ENCODE measurements at places on chromosomes 16 and 17. TPM values are rescaled to one million over a fixed set of nuclear protein-coding genes. Genes with fewer than 3 reads are reported as not detected.

AANAT gene
- total RNA-seq = not detected

DNA sequence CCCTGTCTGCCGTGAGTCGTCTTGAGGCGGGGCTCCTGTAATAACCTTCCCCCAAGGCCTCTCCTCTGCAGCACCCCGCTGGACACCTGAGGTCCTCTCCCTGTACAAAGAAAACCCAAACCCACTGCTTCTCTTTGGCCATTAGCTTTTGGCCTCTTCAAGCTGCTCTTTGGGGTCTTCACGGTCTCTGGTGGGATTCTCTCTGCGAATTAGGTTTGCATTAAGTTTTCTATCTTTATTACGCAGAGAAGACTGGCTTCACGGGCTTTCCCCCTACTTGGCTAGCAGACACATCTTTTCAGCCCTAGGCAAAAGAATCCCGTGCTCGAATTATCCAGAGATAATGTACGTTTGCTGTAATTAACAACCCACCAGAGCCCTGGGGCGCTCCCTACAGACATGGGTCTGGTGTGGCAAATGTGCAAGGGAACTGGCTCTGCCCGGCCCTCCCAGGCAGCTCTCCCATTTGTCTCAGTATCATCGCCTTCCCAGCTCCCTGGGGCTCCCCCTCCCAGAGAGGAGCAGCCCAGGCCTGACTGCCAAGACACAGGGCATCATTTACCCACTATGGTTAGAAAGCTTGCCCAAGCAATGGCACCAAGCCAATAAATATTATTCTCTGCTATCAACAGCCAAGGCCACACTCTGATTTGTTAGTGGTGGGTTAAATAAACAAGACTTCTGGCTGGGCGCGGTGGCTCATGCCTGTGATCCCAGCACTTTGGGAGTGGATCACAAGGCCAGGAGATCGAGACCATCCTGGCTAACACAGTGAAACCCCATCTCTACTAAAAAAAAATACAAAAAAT, 24.7 kb upstream of the KLHDC4 start:
- peak; percentile 78 for DNase-seq

- DNase-seq = no peak
Observed at GRCh38 chr17:74610108-74610507, 13.4 kb downstream of the CD300E start.

COPS3 gene
- 86.8 TPM for total RNA-seq

GRCh38 chr16:20878682-20879147, 21.4 kb downstream of the DCUN1D3 start:
- DNase-seq = no peak

PRPF8 gene
- 137 TPM for total RNA-seq

RGS9 gene
- total RNA-seq = 1.7 TPM

DNA sequence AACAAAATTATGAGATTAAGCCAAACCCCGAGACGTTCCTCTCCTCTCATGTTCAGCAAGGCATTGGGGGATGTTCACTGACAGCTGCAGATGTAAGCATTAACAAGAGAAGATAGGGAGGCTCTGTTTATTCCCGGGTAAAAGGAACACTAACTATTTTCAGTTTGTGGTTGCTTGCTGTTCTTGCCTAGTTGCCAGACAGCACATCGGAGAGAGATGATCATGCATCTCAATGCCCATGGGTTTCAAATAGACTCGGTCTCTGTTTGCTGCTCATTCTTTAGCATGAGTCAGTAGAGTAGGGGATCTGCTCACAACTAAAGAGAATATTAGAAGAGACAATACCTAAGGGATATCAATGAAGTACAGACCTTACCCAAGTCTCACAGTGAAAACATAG, 78.3 kb downstream of the TMEM100 start:
- no peak for DNase-seq

DNA sequence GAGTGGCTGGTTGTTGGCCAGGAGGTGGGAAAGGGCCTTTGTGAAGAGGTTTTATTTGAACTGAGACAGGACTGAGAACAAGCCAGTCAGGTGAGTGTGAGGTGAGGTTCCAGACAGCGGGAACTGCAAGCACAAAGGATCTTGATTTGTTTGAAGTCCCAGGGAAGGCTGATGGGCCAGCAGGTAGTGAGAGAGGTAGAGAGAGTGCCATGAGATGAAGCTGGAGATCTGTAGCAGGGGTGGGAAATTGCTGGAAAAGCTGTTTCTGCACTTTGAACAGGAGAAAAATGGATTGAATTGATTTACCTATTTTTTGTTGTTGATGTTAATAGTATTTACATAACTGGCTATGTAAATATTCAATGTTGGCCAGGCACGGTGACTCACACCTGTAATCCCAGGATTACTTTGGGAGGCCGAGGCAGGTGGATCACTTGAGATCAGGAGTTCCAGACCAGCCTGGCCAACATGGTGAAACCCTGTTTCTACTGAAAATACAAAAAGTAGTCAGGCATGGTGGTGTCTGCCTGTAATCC, 7.7 kb upstream of the DCTPP1 start:
- no peak for DNase-seq

DNA sequence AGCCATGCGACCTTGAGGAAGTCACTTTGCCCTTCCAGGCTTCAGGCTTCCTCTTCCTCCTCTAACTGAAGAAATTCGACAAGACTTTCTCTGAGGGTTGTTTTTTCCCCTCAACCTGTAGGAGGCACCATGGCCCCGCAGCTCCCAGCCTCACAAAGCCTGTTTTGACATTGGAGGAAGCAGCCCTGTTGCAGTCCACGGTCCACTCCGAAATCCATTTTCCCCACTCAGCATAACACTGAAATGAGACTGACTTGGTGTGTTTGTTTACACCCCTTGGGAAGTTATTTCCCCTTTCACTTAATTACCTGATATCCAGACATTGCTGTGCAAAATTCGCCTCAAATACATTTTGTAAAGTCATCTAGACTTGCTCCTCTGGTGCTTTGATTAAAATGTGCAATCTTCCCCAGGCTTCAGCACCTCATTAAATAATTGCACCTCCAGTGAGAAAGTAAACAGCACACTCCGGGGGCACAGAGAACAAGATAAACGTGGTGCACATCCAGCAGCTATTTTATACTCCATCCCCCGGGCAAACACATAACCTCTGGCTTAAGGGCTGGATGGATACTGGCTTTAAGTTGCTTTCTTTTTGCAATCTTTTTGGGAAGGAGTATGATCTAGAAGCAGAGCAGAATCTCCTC, 41.4 kb upstream of the PIRT start:
- peak; percentile 72 for DNase-seq

TBKBP1 gene
- total RNA-seq = 11.4 TPM

KRTAP2-1 gene
- not detected for total RNA-seq

- no peak for DNase-seq
Observed at GRCh38 chr17:43648916-43649315, 12.8 kb downstream of the MEOX1 start.

- DNase-seq = no peak
Observed at GRCh38 chr17:81980707-81981343, 3.4 kb downstream of the ASPSCR1 start.

PRSS36 gene
- total RNA-seq = not detected

KCNJ2 gene
- 19.1 TPM for total RNA-seq

DNA sequence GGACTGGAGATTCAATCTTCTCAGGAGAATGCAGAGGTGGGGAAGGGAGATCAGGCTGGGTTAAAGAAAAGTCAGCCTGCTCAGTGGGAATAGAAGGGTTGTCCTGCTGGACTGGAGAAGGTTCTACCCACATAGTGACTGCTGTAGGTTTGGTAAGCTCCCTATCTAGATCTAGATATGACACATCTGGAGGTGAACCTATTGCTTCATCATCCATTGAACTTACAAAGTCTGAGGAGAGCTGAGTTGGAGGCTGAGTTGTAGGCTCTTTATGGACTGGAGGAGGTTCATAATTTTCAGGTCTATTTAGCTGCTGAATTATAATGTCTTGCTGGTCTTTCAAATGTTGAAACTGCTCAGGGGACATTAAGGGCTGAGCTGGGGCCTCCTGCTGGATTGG, 46.0 kb upstream of the NF1 start:
- DNase-seq = no peak

GRCh38 chr16:80994451-80994850, 12.2 kb downstream of the CMC2 start:
- DNase-seq = no peak

GRCh38 chr17:13635951-13636350, 34.2 kb upstream of the HS3ST3A1 start:
- DNase-seq = no peak

- peak; percentile 67 for DNase-seq
Observed at GRCh38 chr16:81940781-81941560, 70.3 kb downstream of the SDR42E1 start.

DNA sequence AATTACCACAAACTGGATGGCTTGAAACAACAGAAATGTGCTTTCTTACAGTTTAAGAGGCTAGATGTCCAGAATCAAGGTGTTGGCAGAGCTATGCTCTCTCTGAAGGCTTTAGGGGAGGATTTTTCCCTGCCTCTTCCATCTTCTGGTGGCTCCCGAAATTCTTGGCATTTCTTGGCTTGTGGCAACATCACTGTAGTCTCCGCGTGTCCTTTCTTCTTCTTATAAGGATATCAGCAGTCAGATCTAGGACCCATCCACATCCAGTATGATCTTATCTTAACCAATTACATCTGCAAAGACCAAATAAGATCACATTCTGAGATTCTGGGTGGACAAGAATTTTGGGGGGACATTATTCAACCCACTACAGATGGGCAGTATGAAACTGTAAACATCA, 119.2 kb upstream of the PMFBP1 start:
- DNase-seq = no peak

ACSM3 gene
- total RNA-seq = 4.4 TPM

DNA sequence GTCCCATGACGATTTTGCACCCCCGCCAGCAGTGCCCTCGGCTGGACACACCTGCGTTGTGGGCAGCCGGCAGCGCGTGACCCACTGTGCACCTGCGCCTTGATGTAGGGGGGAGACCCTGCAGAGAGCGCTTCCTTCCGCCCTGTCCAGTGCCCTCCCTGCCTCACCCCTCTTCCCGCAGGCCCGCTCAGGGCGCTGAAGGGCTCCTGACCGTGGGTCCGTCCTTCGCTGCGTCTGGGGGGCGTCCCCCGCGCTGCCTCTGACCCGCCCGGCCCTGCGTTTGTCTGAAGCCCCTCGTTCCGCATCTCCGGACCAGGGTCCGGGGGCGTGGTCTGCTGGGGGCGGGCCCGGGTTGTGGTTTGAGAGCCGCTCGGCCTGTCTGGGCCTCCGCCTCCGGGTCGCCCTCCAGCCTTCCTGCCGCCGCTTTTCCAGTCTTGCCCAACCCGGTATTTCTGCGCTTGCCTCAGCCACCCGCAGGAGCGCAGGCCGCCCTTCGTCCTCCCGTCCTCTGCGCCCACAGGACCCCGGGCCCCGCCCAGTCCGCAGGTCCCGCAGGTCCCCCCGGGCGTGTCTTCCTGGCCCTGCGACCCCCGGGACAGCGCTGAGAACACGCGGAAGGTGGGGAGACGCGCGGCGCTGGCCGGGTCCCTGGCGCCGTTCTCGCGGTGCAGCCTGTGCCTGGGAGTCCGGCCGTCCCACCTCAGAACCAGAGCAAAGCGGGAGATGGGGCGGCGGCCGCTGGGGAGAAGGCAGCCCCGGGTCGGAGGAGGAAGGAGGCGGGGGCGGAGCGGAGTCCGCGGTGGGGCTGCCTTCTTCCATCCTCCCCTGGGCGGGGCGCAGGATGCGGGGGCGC, 4.0 kb upstream of the IL17C start:
- peak; percentile 15 for DNase-seq

DNA sequence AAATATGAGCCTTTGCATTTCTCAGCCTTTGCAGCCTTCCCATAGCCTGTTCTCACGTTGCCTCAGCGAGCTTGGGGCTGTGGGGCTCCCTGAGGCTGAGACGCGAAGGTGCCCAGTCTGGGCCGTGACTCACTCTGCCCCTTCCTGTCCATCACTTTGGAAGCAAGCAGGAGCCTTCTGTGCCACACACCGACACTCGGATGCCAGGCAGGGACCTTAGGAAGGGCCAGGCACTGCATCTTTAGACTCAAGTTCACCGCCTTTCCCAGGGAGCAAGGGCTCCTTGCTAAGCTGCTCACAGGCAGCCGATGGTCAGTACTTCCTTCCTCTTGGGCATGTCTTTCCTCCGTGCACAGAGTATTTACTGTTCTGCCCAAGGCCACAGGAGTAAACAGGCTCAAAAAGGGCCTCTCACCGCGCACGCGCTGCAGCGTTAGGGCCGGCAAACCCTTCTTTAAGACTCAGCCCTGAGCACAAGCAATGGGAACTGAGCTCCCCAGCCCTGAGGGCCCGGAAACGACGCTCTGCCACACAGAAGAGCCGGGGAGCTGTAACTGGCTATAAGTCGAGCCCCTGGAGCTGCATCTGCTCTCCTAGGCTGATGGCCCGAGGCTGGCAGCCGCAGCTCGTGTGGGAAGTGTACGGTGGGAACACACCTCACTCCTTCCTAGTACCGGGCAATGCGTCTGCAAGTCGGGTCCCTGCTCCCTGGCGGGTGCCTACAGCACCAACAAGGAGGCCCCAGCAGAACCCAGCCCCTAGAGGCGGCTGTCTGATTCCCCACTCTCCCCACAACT, 7.2 kb downstream of the TIMM22 start:
- no peak for DNase-seq

MEFV gene
- total RNA-seq = 2.1 TPM

VASN gene
- total RNA-seq = 16.8 TPM

DNA sequence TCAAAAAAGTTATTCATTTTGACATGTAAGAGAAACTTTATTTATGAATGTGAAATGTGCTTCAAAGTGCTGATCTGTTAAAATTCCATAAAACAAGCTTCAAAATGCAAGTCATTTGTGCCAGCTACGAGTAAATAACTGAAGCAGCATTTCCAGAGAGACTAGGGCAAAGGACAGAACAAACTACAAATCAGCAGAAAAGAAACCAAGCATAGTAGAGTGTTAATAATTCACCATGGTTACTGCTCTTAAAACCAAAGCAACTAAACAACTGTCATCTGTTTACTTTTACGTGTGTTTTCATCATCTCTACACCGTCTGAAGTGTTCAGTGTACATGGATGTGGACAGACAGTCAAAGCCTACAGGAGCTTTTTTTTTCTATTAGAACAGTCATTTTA, 1.6 kb upstream of the ASPA start:
- DNase-seq = peak; percentile 26

GRCh38 chr17:47952171-47953021, 5.3 kb downstream of the PRR15L start:
- no peak for DNase-seq

OR2C1 gene
- 0.21 TPM for total RNA-seq

B3GNT9 gene
- 25.2 TPM for total RNA-seq

- peak; percentile 42 for DNase-seq
Observed at GRCh38 chr17:32558997-32559650, 72.3 kb downstream of the CDK5R1 start.

- DNase-seq = no peak
Observed at GRCh38 chr17:20988896-20989295, 53.9 kb downstream of the USP22 start.

TMC8 gene
- total RNA-seq = 3.2 TPM

Data from tongue (tissue), 3 donors.